ENCODE measurements at places on chromosomes 1 and 21.

DNA sequence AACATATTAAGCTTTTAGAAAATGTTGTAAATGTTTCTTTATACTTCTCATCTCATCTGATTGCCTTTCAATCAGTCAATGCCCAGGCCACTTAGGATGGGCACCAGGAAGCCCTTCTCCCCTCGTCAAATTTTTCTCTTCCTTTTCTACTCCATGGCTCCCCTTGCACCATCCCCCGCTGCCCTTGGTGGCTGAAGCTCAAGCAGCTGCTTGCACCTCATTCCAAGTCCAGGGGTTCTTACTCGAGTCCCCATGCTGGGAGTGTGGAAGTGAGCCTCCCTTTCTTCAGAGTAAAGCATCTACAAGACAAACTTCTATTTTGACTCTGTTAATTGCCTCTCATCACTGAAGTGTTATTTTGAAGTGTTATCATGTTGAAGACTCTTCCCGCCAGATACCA is 39.7 kb upstream of the KRTAP11-1 start:
- no peak for ATAC-seq

- no peak for ATAC-seq
These were observed 183.6 kb downstream of the ETS2 start for GRCh38 chr21:38989379-38989744.

DNA sequence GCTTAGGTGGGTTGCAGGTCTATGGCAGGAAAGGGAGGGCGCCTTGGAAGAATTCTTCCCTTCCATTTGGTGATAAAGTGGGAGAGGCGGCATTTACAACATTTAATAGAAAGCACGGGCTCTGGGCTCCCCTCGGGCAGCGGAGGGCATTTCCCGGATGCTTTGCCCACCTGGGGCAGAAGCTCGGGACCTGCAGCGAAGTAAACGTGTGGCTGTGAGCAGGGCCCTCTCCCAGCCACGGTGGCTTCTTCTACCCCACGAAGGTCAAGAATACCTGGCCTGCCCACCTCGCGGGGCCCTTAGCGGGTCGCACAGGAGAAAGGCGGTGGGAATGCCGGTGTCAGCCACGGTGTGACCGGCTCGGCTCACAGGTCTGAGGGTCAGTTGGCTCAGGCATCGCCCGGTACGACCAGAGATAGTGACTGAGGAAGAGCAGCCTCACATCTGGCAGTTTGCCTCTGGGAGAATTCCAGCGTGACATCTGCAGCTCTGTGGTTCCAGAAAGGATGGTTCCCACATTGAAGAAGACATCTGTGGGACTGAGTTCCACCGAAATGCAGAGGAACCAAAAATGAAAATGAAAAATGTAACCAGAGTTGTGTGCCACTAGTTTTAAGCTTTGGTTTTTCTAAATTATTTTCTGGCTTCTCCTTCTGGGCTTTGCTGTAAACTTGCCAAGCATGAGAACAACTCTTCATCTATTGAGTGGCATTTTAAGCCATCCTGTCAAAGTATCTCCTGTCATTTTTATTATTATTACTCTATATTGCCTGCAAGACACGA is 720 bp upstream of the F3 start:
- peak; percentile 17 for ATAC-seq

DNA sequence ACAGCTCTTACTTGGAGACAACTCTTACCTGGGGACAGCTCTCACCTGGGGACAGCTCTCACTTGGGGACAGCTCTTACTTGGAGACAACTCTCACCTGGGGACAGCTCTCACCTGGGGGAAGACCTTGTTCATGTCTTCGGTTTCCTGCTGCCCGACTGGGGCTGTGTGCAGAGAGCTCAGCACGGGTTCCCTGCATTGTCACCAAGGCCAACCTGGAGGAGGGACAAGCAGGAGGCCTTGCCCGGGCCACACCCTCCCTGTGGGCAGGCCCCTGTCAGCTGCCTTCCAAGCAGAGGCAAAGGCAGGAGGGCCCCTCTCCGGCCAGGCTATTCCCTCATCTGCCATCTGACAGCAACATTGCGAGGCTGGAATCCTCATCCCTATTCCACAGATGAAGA is at the start of gene LDLRAD1:
Gene LDLRAD1, minus strand, starts transcription at position 208 of the 400 bp plus-strand sequence. Its CDS starts 74 bp downstream, at position 134.
- no peak for ATAC-seq

- ATAC-seq: peak; percentile 83
These were observed 898 bp upstream of the TMEM200B start for GRCh38 chr1:29124366-29125236.

- ATAC-seq: no peak
These were observed 44.3 kb upstream of the HPDL start for GRCh38 chr1:45282351-45282750.

DNA sequence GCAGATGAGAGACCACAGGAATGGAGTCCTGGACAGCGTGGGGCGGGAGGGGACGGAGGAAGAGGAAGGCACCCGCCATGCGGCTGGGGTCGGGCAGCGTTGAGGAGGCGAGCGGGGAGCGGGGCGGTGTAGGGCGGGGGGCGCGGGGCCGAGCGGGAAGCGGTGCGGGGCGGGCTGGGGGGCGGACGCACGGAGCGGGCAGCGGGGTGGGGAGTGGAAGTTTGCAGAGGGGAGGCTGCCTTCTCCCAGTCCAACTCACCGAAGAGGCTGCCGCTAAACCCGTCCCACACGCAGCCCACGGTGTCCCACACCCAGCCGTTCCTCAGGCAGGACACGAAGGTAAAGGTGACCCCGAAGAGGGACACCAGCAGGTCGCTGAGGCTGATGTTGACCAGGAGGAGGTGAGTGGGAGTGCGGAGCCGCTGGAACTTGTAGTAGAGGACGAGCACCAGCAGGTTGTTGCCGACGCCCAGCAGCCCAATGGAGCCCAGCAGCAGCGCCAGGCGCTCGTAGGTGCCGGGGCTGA is 483 bp downstream of the CHML start:
- ATAC-seq: peak; percentile 23

GRCh38 chr1:26530895-26531598 is 1.5 kb downstream of the RPS6KA1 start:
- ATAC-seq: no peak

DNA sequence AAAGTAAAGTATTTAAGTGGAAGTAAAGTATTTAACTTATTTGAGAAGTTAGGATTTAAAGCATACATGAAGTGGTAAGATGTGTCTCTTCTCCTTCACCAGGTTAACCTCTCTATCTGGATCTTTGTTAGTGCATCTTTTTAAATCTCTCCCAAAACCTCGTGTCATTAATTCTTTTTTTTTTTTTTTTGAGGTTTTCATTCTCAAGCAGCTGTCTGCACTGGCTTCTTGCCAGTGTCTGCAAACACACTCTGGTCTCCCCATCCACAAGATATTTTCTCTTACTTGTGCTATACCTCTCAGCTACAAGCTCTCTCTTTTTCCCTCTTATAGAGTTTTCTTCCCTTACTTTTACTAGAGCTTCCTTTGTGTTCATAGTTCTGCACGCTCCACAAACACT is 49.0 kb downstream of the CLDN17 start:
- ATAC-seq: no peak

DNA sequence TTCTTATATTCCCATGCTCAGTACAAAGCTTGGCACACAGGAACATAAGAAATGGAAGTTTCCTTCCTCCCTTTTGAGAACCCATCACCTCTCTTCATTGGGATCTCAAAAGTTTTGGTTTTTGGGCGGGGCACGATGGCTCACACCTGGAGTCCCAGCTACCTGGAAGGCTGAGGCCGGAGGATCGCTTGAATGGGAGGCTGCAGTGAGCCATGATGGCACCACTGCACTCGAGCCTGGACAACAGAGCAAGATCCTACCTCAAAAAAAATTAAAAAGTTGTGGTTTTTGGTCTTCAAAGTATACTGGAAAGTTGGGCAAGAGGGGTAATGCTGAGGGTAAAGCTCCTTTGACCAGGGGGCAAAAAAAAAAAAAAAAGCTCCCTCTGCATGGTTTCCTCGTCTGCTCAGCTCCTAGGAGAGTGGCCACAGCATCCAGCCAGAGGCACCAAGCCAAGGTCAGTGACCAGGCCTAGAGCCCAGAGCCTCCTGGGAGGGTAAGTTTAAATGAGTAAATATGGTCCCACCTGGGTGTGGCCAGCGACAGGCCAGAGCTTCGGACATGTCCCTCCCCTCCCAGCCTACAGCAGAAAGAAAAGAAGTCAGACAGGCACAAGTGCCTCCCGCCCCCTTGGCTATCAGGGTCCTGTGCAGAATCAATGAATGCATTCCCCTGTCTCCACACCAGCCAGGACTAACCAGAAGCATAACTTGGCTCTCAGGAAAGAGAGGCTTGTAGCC is 5.0 kb downstream of the MEF2D start:
- ATAC-seq: peak; percentile 15

GRCh38 chr1:162404550-162405160 is 7.3 kb downstream of the SH2D1B start:
- ATAC-seq: no peak

DNA sequence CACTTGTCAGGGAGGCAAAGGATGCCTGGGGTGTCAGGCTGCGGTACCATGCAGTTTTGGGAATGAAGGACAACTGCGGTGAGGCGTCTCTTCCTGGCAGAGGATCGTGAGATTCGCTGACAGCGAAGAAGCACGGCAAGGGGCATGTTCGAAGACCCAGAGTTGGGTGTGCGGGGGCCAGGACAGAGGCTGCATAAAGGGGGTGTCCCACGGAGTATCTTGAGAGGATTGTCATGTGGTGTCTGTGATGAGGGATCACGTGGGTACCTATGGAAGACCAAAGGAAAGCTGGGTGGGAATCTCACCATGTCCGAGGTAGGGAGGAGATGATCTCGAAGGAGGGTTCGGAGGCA is 372 bp downstream of the SLC25A44 start:
- no peak for ATAC-seq

GRCh38 chr1:159913451-159914192 is 11.7 kb downstream of the TAGLN2 start:
- ATAC-seq: no peak

DNA sequence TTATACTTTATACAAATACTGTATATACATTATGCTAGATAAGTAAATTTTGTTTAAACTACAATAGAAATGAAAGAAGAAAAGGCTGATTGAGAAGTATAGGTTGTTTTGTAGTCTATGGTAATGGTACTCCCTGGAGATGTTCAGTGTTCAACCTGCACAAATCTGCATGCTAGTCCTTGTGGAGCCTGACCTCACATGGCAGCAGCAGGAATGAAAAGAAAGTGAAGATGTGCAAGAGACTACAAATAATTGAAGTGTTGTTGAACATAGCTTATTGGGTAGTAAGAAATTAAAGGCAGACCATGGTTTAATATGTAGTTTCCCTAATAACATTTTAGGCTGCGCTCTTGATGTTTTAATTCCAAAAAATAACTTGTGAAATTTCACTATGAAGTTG is 201.2 kb downstream of the TGFB2 start:
- ATAC-seq: no peak

- no peak for ATAC-seq
These were observed 35.6 kb upstream of the ADGRL4 start for GRCh38 chr1:79042117-79042516.

DNA sequence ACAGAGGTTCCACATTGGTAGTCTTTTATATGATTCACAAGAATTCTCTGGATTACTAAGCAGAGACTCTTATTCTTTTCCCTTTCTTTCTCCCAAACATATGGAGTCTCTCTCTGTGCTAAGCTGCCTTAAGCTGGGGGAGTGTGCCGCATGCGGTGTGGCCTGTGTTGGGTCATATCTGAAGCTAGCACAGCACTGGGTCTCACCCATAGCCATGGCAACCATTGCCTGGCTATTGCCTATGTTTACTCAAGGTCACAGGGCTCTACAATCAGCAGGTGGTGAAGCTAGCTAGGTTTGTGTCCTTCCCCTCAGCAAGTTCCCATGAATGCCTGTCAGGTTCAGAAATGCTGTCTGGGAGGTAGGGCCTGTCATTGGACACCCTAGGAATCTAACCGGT is 73.6 kb upstream of the ZRANB2 start:
- ATAC-seq: no peak

DNA sequence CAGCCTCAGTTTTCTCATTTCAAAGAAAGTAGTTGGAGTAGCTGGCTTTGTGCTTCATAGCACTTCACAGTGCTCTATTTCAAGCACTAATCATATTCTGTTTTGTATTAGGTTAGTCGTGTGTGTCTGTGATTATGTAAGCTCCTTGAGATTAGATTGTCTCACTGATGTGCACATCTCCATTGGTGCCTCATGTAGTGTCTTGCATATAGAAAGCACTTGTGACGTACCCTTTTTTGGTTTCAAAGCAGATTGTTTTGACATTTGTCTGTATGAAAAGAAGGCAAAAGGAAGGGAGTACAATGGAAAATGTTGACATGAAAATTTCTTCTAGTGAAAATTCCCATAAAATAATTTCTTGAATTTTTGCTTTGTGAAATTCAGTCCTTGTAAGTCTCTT is 13.9 kb downstream of the BTBD8 start:
- no peak for ATAC-seq

DNA sequence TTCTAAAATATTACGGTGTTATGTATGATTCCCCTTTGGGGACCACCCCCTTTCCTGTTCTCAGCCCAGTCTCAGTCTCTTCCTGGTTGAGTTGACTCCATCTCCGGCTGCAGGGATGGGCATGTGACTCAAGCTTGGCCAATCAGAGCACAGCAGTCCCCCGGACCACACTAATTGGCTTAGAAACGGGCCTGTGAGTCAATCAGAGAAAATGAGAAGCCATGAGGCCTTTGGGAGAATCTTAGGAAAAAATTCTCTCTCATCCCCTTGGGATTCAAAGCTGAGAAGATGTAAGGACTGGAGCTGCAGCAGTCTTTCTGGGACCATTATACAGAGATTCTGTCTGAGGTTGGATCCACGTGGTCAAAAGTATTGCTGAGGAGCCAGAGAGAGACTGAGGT is 10.7 kb upstream of the FHAD1 start:
- no peak for ATAC-seq

DNA sequence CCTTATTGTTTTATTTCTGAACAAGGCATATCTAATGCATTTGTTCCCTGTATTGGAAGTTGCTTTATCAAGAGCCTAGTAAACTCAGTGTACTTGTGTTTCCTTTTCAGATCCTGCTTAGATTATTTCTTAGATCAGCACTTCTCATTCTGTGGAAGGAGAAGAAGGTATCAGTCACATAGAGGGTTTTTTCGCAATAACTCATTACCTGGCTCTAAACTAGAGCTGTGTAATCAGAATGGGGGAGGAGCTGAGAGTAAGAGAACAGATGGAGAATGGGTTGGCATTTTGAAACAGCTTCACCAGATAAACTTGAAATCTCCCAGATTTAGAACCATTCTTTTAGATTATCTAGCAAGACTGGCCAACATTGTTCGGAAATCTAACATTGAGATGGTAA is 11.0 kb downstream of the AHCYL1 start:
- no peak for ATAC-seq

GRCh38 chr21:31293986-31294385 is 50.1 kb downstream of the TIAM1 start:
- no peak for ATAC-seq

- ATAC-seq: no peak
These were observed 6.6 kb upstream of the RGS8 start for GRCh38 chr1:182690886-182691443.

- peak; percentile 22 for ATAC-seq
These were observed 74.1 kb upstream of the AKT3 start for GRCh38 chr1:243924188-243924587.

Data from gastroesophageal sphincter (tissue), 4 donors.